ENCODE measurements at places on chromosomes 11 and 22. TPM values are rescaled to one million over a fixed set of nuclear protein-coding genes. Genes with fewer than 3 reads are reported as not detected.

Gene CCND1
- 336 TPM for total RNA-seq

Gene TMEM86A
- total RNA-seq = 0.60 TPM

Gene SCT
- 0.43 TPM for total RNA-seq

Gene THRSP
- not detected for total RNA-seq

Gene SRSF8
- total RNA-seq = 6.9 TPM

Gene KCTD17
- total RNA-seq = 24.3 TPM

Gene PLEKHB1
- total RNA-seq = 1.6 TPM

Gene RBMXL2
- not detected for total RNA-seq

Gene SPON1
- under 0.01 TPM for total RNA-seq

Gene VWCE
- total RNA-seq = 14.9 TPM

Gene DEFB131B
- total RNA-seq = not detected

Gene KDM4D
- total RNA-seq = 0.09 TPM

Gene LRRC56
- total RNA-seq = 0.95 TPM

Gene SLC5A4
- total RNA-seq = not detected

Gene SLC6A5
- total RNA-seq = not detected

Gene BLID
- total RNA-seq = 3.4 TPM

Gene ADORA2A
- total RNA-seq = 0.34 TPM

Gene SLC25A45
- 0.95 TPM for total RNA-seq

Gene FGF3
- total RNA-seq = not detected

Gene ISX
- total RNA-seq = not detected

Gene GAS2
- 0.63 TPM for total RNA-seq

Gene YAP1
- 115 TPM for total RNA-seq

Gene CHCHD10
- total RNA-seq = 1.0 TPM

Gene OR51E2
- not detected for total RNA-seq

Gene OR52H1
- total RNA-seq = 0.63 TPM

Gene APOL5
- total RNA-seq = not detected

Gene FOLR2
- total RNA-seq = not detected

Gene JAML
- not detected for total RNA-seq

Gene CARD18
- total RNA-seq = not detected

Gene NCF4
- not detected for total RNA-seq

Gene NXPE1
- not detected for total RNA-seq

Measured in bronchial smooth muscle cell (primary cell).